ENCODE measurements at places on chromosomes 5 and 9.

GRCh38 chr5:128684961-128685360 is 146.9 kb upstream of the FBN2 start:
- DNase-seq: no peak

GRCh38 chr9:110334183-110334582 is 3.5 kb downstream of the TXNDC8 start:
- DNase-seq: no peak

GRCh38 chr5:174624733-174625522 is 99.5 kb upstream of the MSX2 start:
- peak; percentile 55 for DNase-seq

DNA sequence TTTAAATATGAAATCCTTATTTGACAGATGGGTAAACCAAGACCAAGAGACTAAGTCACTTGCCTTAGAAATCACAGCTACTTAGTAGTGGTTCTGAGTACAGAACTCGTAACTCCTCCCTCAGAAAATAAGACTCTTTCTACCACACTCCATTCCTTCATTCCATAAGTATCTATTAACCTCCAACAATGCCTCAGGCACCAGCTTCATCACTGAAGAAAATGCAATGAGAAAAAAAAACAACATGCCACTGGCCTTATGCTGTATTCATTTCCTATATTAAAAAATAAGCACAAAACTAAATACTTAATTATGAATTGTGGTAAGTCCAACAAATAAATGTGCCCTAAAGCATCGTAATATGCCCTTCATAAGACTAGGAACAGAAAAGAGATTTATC is 13.5 kb upstream of the FREM1 start:
- DNase-seq: no peak

- DNase-seq: no peak
Observed at GRCh38 chr5:138989720-138990119, 114.6 kb upstream of the LRRTM2 start.

- no peak for DNase-seq
Observed at GRCh38 chr9:37174247-37174646, 53.9 kb downstream of the ZCCHC7 start.

DNA sequence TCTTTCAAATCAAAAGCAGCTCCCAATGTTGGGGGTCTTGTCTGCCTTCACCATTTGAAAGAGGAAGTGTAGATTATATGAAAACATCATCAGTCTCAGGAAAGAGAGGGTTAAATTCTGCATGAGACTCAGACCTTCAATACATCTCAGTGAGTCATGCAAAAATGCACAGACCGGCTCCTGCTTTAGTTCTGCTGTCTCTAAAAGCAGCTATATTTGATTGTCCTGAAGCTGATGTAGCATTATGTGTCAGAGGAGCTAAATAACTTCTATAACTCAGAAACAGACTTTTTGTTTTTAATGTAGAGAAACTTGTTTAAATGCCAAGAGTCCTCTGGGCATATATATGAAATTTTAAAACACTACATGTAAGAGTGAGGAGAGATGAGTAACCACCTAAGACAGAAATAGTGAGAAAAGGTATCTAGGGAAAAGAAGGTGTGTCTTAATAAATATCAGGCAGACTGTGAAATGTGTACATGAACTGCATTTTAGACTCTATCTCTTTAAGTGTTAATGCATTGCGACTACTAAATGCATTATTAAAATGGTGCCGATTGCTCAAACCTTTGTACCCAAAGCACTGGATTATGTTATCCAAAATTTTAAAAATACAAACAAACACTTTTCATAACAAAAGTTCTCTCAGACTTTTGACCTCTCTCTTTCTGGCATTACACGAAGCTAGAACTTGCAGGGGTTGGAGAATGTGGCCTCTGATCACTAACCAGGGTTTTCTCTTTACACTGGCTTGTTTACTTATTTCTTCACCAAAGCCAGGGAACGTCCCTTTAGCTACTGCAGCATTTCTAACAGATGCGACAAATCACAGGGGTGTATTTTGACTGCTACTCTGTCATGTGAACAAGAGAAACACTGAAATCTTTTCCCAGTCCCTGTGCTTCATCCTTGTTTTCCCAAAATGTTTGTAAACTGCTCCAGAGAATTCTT is 302.3 kb downstream of the ARL15 start:
- DNase-seq: no peak

GRCh38 chr9:125973547-125973946 is 226.4 kb downstream of the PBX3 start:
- no peak for DNase-seq

- DNase-seq: no peak
Observed at GRCh38 chr9:134514503-134514902, 127.1 kb upstream of the COL5A1 start.

- no peak for DNase-seq
Observed at GRCh38 chr9:123370526-123371227, 14.7 kb downstream of the CRB2 start.

- DNase-seq: no peak
Observed at GRCh38 chr5:138212828-138213160, 329 bp downstream of the CDC23 start.

DNA sequence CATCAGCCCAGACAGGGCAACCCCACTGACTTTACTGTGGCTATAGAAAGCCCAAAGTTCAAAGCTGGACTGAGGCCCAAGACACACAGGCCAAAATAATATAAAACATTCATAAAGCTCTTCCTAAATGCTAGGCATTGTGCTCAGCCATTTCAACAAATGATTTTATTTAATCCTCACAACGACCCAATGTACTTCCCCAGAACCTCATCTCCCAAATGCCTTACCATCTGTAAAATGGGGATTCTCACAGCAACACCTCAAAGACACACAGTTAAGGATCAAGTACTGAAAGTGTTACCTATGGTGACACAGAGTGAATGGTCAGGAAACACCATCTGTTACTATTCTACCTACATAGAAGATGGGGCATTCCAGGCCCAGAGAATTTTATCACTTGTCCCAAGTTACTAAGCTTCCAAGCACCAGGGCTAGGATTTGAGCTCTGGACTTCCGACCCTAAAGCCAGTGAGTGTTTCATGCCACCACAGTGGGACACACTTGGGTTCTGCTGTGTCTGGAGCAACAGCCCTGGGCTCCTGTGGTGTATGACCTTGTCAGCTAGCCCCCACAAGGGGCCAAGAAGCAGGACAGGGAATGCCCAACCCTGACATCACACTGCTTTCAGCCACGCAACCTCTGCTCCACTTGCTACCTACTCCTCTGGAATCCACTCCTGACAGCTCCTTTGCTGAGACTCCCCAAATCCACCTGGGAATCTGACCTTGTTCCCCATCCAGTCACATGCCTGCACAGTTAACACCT is 15.1 kb downstream of the SHB start:
- no peak for DNase-seq

- peak; percentile 84 for DNase-seq
Observed at GRCh38 chr5:53095931-53096525, 13.5 kb downstream of the MOCS2 start.

DNA sequence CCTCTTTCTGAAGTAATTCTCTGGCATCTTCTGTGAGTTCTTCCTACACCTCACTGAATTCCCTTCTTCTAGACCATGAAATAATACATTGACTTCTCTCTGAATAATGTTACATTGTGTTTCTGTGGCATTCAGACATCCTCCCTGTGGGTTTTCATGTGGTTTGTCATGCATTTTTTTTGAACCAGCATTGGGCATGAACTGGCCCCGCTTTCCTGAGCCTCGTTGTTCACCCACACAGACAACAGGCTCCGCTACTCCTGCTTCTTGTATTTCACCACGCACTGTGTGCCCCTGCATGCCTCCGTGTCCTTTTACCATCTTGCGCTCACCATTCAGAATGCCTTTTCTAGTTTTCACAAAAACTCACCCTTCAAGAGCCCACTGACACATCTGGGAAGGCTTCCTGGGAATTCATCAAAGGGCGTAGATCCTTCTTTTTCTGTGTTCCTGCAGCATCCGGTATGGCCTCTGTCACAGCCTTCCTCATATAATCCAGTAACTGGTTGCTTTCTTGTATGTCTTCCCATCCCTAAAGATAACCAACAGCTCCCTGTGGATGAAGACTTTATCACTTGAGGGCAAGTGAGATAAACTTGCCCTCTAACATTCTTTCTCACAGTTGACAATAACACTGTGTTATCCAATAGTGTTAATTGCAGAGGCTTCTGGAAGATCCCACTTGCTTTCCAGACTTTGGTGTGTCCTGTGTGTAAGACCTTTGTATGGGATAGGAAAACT is 51.5 kb upstream of the ADAMTSL1 start:
- no peak for DNase-seq

DNA sequence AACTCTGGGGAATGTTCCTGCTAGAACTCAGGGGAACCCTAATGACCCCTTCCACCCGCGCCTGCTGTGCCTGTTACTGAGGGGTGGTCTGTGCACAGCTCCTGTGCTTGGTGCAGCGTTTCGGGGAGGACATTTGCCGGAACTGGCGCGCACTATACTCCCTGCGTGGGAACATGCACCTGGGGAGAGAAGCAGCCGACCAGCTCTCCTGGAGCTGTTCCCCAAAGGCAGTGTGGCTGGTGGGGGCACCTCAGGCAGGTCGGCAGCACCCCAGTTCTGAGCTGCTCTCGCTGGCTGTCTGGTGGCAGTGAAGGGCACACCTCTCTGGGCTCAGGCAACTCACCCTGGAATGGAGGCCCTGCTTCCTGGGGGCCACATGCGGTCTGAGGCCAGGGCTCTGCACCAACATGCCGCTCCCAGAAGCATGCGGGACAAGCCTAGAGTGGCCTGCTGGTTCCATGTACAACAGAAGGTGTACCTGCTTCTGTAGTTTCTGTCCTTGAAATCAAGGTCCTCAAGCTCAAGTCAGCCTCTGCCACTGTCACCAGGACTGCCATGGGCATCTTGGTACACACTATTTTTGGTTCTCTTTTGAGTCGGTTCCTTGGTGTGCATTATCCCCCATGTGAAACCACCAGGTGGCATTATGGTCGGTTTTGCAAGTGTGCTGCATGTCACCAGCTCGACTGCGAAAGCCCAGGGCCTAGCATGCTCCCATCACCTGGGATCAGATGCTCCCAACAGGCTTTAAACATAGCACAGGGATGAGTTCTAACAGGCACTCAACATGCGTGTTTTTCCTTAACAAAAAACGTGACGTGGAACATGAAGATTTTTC is 7.8 kb upstream of the MRNIP start:
- DNase-seq: no peak

GRCh38 chr9:71524516-71524915 is 243.8 kb downstream of the CEMIP2 start:
- peak; percentile 15 for DNase-seq

DNA sequence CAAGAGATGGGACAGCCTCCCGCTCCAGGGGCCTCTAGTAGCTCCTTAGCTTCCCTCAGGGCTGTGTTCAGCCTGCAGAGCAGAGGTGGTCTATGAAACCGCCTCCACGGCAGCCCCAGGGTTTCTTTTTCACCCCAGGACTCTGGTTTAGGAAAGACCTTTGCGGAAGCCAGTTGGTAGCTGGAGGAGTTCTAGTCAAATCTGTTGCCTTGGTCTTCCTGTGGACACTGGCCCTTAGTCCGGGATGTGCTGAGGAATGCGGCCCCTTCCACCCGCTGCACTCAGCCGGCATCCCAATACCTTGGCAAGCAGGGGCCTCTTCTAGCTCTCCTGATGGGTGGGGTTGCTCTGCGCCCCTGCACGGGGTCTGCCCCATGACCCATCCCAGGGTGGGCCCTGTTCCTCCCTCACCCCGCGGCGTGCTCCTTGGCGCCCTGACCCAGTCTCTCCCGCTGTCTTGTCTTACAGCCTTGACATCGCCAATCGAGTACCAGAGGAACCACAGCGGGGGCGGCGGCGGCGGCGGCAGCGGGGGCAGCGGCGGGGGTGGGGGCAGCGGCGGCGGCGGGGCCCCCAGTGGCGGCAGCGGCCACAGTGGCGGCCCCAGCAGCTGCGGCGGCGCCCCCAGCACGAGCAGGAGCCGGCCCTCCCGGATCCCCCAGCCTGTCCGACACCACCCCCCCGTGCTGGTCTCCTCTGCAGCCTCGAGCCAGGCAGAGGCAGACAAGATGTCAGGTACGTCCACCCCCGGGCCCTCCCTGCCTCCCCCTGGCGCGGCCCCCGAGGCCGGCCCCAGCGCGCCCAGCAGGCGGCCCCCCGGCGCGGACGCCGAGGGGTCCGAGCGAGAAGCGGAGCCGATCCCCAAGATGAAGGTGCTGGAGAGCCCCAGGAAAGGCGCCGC is 94.3 kb upstream of the OTULINL start:
- peak; percentile 40 for DNase-seq

DNA sequence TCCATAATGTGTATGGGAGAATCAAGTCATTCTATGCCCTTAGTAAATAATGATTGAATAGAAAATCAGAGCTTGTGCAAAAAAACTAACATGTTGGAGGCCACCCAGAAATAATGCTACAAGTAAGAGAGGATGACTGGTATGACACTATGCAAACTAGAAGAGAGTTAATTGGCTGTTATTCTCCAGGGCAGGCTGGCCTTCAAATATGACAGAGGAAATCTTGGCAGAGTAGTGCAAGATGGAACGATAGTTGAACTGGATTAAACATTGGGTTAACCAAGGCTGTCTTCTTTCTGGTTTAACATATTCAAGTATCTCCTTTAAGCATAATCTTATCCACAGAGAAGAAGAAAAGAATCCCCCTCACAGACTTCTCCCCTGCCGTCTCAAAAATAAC is 196.1 kb downstream of the MPDZ start:
- DNase-seq: no peak

DNA sequence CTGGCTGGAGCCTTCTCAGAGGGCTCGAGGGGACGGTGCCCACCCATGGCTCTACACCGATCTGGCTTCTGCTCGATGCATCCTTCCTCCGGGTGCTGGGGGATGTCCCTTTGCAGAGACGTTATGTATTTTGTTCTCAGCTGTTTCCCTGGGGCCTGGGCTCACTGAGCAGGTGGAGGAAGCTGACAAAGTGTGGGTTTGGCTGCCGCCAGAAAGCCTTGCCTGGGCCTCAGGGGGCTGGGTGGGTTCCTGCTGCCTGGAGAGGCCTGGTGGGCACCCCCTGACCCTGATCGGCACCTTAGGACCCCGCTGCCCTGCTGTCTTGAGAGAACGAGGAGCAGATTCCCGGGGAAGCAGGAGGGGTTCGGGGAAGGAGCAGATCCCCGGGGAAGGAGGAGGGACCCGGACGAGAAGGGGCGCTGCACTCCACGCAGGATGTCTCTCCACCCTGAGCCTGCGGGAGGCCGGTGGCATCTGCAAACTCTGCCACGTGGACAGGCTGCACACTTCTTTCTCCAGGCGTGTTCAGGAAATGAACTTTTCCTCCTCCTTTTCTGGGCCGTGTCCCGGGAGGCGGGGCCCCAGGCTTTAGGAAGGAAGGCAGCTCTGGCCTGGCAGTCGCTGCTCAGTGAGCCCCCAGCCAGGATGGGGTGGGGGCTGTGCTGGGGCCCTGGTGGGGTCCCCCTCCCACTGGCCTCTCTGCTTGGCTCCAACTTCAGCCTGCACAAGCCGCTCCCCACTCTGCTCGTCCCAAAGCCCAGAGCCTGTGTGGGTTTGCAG is 148.9 kb downstream of the RXRA start:
- peak; percentile 80 for DNase-seq
